ENCODE measurements at places on chromosomes 2 and 18. TPM values are rescaled to one million over a fixed set of nuclear protein-coding genes. Genes with fewer than 3 reads are reported as not detected.

ERICH2 gene
- 0.94 TPM for total RNA-seq

DNA sequence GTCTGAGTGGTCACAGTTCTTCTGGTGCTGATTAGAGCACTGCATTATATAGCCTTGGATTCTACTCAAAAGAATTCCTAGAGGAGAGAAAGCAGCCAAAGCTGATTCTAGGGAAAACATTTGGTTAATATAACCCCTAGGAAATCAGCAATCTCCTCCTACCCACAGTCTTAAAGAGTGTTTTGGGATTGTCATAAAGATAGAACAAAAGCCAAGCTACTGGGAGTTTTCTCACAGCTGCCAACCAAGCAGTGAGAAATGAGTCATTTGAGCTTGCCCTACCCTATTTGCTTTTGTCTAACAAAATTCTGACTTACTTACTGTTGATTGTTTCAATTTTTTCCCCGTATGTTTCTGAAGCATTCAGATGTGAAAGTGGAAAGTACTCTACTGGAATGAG is 469.3 kb downstream of the PLCL1 start:
- no peak for DNase-seq

IMPACT gene
- 17.5 TPM for total RNA-seq

ESCO1 gene
- total RNA-seq: 7.9 TPM

GRCh38 chr2:219230059-219230540 is 494 bp downstream of the ANKZF1 start:
- peak; percentile 66 for DNase-seq

GRCh38 chr2:60259781-60260180 is 293.7 kb downstream of the BCL11A start:
- no peak for DNase-seq

DNA sequence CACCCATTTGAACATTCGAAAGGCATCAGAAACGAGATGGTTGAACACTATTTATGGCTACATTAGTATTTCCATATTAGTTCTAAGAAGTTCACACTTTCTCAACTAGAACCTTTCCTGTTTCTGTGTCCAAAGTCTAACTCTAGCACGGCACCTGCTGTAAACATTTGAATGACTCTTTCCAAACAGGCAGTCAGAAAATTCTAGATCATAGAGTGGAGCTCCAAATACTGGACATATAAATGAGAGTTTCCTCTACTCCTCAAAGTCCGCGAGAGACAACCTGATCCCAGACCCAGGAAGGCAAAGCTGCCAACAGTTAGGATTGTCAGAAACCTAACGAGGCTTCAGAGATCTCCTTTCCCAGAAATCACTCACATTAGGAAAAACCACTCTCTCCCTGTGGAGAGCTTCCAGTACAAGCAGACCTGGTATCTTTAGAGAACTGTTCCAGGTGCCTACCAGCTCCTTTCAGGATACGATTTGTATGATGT is 10.6 kb downstream of the RND3 start:
- DNase-seq: no peak

DNA sequence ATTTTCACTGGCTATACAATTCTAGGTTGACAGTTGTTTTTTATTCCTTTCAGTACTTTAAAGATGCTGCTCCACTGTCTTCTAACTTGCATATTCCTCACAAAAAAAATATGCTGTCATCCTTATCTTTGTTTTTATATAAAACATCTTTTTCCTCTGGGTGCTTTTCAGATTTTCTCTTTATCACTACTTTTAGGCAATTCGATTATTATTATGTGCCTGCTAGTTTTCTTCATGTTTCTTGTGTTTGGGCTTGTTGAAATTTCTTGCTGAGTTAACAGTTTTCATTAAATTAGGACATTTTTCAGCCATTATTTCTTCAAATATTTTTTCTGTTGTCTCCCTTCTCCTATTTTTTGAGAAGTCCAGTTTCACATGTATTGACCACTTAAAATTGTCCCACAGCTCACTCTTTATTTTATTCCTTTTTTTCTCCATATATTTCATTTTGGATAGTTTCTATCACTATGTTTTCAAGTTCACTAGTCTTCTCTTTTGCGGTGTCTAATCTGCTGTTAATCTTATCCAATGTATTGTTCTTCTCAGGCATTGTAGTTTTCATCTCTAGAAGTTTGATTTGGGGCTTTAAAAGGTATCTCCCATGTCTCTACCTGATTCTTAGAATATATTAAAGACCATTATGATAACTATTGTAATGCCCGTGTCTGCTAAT is 205.1 kb upstream of the SIX3 start:
- no peak for DNase-seq

TRPM8 gene
- total RNA-seq: not detected

DNA sequence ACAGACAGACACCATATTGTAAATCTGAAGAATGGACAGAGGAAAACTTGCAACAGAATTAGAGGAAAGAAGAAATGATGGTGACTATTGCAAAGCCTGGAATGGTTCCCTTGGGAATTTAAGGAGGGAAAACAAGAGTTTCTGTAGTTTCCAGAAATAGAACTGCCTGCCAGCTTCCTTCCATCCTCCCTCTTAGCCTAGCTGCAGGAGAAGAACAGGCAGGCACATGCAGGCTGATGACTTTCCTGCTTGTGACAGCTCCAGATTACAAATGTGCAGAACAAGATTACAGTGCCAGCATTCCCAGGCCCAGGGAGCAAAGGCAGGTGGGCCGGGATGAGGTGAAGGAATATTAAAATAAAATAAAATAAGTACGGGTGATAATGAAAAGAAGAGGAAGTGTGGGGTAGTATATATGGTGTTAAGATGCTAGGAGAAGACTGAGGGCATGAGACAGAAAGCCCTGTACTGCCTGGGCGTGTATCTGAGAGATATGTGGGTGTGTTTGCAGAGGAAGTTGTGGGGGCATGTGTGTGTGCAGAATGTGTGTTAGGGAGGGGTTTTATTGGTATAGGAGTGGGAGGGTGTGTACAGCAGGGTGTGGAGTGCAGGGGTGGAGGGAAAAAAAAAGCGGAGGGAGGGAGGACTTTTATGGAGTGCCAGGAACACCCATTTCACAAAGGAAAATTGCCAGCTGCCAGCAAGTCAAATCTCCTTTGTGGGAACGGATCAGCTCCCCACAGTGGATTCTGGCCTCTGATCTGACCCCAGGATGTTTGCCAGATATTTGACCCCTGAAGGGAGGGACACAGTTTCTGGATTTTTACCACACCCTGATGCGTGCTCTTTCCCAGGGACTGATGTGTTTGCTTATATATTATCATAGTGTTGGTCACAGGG is 43.9 kb upstream of the NEMP2 start:
- DNase-seq: no peak

GRCh38 chr2:125398738-125399524 is 1257.0 kb upstream of the GYPC start:
- DNase-seq: no peak

DNA sequence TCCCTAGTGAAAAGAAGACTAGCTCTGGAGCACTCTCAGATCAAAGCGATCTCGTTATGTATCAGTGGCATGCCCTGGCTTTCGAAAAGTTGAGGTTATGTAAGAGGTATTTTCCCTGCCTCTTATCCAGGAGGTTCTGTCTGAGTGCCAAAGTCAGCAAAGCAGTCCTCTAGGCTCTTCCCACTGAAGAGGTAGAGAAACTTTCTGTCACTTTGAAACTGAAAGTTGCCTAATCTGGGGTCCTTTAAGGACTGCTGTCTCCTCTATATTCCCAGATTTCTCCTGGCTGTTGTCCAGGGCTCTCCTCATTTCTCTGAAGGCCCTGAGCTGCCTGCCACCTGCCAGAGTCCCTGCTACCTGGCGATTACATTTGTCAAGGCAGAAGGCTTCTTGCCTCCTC is 96.3 kb downstream of the B3GNT2 start:
- no peak for DNase-seq

FOXD4L1 gene
- total RNA-seq: not detected

- DNase-seq: no peak
Measured at GRCh38 chr2:122340246-122340645, 584.8 kb downstream of the TSN start.

DNA sequence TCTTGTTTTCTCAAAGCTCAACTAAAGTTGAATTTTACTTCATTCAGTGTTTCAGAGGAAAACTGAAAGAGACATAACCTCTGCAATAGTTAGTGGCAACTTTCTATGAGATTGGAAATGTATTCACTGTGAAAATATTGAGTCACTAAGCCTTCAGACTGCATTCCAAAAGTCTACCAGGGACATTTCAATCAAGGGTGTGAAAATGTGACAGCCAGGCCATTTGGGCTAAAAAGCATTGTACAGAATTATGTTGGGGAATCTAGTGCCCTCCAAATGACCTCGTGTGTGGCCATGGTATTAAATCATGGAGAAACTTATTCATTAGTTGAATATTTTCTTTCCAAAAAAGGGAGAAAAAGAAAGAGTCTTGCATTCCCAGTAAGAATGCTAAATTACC is 251.9 kb downstream of the GRB14 start:
- DNase-seq: no peak

FBLN7 gene
- total RNA-seq: 0.38 TPM

DNA sequence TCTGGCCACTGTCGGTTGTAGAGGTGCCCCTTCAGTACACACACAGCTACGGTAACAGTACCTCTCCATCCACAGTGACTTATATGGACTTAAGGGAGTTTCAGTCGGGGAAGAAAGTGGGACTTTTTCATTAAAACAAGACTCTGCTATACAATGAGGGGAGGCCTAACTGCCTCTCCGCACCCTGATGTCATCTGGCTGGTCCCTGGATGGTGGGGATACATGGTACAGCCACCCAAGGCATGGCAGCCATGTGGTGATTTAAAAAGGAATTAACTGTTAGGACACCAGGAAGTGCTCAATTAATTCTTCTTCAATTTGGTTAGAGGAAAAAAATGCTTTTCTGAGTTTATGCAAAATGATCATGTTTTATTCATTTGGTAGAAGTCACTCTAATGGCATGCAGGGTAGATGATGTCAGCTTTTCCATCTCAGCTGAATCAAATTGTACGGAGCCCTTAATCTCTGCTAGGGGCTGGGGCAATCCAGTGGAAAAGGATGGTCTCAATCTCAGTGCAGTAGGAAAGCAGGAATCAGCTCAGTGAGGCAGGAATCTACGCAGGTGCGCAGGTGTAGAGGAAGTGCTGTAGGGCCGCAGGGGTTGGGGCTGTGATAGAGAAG is 243.9 kb downstream of the PRKCE start:
- no peak for DNase-seq

DNA sequence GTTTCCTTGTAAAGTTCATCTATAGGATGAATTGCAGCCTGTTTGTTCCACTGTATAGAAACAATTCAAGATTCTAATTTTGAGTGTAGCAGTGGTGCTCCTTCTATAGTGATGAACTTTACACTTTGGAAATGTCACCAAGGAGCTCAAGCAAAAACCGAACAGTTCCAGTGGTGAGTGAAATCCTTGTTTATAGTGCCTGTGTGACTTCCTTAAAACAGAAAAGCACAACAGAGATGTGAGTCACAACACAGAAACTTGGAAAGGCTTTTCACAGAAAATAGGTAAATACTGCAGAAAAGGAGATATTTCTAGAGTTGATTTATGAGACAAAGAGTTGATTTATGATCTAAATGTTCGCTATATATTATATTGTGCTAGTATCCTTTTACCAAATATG is 482.0 kb downstream of the PTPRM start:
- no peak for DNase-seq

- no peak for DNase-seq
Measured at GRCh38 chr18:61963705-61964104, 70.9 kb upstream of the RNF152 start.

DNA sequence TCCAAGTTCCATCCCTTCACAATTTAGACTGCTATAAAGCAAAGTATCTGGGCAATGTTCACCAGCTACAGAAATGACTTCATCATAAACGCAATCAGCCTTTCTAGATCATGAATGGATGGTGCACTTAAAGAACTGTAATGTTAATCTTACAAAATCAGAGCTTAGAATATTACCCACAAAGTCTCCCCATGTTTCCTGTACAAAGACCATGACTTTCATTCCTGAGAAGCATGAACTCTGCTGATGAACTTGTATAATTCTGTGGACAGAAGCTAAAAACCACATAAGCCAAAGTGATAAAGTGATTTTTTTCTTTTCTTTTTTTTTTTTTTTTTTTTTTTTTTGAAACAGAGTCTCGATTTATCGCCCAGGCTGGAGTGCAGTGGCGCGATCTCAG is 53.3 kb downstream of the C1D start:
- DNase-seq: no peak

MC5R gene
- not detected for total RNA-seq

DNA sequence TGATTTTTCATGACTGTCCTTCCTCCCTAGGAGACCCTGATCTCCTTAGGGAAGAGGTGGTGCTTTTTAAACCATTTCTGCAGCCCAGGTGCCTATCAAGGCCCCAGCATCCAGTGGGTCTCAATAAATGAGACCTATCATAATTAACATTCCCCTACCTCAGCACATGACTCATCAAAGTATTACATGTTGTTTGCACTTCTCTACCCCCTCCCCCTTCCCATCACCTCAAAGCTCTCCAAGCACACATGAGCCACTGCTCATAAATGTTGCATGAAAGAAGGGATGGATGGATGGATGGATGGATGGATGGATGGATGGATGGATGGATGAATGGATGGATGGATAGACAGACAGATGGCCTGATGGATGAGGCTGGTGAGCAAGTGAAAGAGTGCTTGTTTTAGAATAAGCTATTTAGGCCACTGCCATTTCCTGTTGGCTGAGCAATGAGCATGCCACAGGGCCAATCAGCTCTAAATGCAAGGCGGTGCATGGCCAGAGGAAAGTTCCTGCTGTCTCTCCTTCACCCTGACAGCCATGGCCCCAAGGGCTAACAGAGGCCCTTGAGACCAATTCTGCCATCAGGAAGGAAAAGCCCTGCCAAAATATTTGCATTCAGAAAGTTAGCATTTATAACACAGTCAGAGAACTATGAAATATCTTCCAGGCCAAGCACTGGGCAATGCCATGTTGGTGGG is 20.9 kb upstream of the STEAP3 start:
- DNase-seq: no peak

DNA sequence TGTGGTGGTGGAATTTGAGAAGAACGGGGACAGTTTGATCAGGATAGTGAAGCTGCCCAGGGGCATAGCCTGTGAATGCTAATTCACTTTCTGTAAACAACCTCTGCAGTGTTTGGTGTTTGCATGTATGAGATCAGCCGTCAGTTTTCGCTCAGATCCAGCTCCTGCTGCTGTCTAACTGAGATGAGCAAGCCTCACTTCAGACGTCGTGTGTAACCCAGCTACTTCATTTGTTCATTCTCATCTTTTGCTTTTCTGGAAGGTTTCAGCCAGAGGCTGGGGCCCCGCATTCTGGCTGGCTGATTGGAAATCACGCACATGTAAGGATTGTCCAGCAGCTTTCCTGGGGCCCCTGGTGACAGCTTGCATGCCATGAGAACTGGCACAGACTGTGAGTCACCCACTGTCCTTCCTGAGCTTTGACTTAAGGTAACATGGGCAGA is 48.9 kb downstream of the LDLRAD4 start:
- no peak for DNase-seq

DNA sequence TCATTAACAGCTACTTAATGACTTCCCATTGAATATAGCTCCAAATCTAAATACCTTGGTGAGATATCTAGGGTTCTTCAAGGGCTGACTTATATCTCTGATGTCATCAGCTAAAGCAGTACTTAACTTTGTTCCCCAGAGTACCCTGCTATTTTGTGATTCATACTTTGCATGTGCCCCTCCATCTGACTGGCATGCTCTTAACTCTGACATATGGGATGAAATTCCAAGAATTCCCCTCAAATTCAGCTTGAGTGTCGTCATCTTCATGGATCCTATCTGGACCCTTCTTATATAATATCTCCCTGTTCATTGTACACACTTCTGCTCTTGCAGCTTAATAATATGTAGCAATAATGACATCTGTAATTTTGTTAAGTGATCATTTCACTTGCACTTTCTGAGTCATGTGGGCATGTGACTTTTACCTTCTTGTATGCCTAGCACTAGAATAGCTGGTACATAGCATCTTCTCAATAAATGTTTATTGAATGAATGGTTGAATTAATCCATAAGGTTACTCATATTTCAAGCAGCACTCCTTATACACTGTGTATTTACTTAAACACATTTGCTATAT is 172.9 kb downstream of the WDR7 start:
- no peak for DNase-seq

RAD51AP2 gene
- 0.16 TPM for total RNA-seq
